Activated naive CD8-positive, alpha-beta T cell treated with anti-CD3 and anti-CD28 coated beads, Interleukin-2, amount 10 ng/mL, durations not matched to agents 7 days and 5 days (primary cell): ENCODE measurements at places on chromosomes 7 and 10. TPM values are rescaled to one million over a fixed set of nuclear protein-coding genes. Genes with fewer than 3 reads are reported as not detected.

Gene FBXL13
- 1.4 TPM for total RNA-seq

- H3K27me3 ChIP-seq: no peaks in the 10 kb centered on the region
- H3K27ac ChIP-seq: no peak overlapping the region
- no peaks in the 10 kb centered on the region for H3K36me3 ChIP-seq
- no peaks in the 10 kb centered on the region for H3K4me1 ChIP-seq
Measured at GRCh38 chr7:111358915-111359314, 203.4 kb downstream of the IMMP2L start.

- no peak for DNase-seq
- no peak overlapping the region for H3K4me3 ChIP-seq
- H3K4me1 ChIP-seq: no peaks in the 10 kb centered on the region
- no peak overlapping the region for H3K27ac ChIP-seq
- peaks cover 2% of the 10 kb centered on the region for H3K36me3 ChIP-seq
Measured at GRCh38 chr7:139568346-139568675, 44.8 kb downstream of the CLEC2L start.

DNA sequence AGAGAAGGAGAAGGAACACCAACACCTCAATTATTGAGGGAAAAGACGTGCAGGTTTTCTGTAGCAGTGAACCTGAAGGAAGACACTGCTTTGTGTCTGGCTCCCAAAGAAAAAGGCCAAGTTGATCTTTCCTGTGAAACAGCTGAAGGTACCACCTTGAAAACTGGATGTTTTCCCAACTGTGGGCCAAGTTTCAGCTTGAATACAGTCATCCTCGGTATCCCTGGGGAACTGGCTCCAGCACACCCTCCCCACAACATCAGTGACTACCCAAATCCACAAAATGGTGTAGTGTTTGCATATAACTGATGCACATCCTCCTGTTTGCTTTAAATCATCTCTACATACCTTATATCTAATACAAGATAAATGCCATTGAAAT lies 297.0 kb upstream of the PITRM1 start:
- no peak for DNase-seq
- H3K36me3 ChIP-seq: no peaks in the 10 kb centered on the region
- H3K27me3 ChIP-seq: peaks cover 16% of the 10 kb centered on the region
- H3K4me3 ChIP-seq: no peak overlapping the region
- H3K4me1 ChIP-seq: peaks cover 41% of the 10 kb centered on the region
- no peak overlapping the region for H3K27ac ChIP-seq

DNA sequence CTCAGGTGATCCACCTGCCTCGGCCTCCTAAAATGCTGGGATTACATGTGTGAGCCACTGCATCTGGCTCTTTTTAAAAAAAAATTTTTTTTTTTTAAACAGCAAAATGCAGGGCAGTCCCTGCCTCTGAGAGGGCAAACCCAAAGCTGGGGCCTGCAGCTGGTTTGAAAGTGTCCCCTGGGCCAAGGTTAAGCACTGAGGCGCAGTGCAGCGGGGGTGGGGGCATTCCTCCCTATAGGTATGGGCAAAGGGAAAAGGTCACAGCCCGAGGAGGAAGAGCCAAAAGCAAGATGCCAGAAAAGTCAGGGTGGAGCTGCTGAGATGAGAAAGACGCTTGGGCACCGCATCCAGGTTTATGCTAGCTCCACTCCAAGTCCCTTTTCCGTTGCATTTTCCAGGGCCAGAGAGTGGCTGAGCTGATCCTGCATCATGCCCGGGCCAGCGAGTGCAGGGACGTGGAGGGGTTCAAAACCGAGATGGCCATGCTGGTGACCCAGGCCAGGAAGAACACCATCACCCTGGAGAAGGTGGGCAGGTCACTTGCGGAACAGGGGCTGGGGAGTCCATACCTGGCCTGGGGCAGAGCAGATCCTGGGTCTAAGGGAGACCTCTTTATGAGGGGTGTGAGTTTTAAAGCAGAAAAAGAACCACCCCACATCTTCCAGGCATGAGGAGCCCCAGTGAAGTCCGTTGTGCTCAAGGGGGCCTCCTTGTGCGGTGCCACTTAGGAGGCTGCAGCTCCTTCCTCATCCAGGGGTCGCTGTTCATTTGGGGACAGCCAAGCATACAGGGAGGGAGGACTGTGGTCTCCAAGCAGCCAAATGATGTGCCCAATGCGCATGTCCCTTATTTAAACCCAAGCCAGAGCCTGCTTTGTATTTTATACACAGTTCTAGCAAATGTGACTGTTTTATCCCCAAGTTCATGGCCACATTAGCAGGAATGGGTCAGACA lies 7.0 kb upstream of the NDUFB2 start:
- H3K27me3 ChIP-seq: no peaks in the 10 kb centered on the region
- peaks cover 1% of the 10 kb centered on the region for H3K4me1 ChIP-seq
- no peak overlapping the region for H3K27ac ChIP-seq
- no peak for DNase-seq
- no peak overlapping the region for H3K4me3 ChIP-seq
- peaks cover 7% of the 10 kb centered on the region for H3K36me3 ChIP-seq

DNA sequence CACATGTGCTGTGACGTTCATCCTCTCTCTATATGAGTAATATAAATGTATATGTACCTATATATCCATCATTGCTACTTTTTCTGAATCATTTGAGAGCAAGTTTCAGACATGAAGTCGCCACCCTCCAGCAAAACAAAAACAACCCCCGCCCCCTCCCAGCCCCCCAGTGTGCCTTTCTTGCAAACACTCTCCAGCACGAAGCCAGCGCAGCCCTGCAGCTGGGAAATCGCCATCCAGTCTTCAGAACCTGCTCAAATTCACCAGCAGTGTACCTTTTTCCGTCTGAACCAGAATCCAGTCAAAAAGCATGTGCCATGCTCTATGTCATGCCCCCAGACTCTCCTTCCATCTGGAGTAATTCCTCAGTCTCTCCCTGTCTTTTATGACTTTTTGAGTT lies 135.8 kb downstream of the TACC2 start:
- H3K36me3 ChIP-seq: no peaks in the 10 kb centered on the region
- H3K27me3 ChIP-seq: no peaks in the 10 kb centered on the region
- H3K4me1 ChIP-seq: no peaks in the 10 kb centered on the region
- no peak for DNase-seq

- no peak overlapping the region for H3K27ac ChIP-seq
- no peak overlapping the region for H3K4me3 ChIP-seq
- H3K4me1 ChIP-seq: no peaks in the 10 kb centered on the region
- peaks cover 31% of the 10 kb centered on the region for H3K27me3 ChIP-seq
Measured at GRCh38 chr10:14476006-14476405, 145.3 kb upstream of the FRMD4A start.

DNA sequence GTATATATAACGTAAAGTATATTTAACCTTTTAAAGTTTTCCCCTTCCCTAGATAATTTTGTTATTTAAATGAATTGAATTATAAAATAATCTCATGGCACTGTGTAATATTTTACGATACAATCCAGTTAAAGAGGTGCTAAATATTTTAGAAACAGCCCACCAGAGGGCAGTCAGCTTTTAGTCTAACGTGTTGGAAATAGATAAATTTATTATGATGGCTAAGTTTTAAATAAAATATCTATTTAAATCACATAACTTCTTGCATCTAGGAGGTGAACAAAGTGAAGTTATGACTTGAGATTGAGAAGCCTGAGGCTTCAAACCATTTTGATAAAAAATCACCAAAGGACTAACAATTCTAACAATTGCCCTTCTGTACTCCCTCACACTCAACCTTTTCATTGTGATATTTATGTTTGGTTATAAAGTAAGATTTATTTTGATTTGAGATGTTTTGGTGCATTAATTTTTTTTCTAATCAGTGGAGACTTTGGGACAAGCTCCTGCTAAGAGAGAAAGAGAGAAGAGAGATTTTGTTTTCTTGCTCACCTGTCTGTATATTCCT lies 171.5 kb upstream of the SP4 start:
- H3K4me3 ChIP-seq: no peak overlapping the region
- no peak for DNase-seq
- H3K36me3 ChIP-seq: peaks cover 9% of the 10 kb centered on the region
- no peak overlapping the region for H3K27ac ChIP-seq
- H3K4me1 ChIP-seq: peaks cover 11% of the 10 kb centered on the region
